ENCODE measurements at places on chromosomes 3 and 15.

GRCh38 chr3:136078421-136079364 lies 113.2 kb downstream of the PPP2R3A start:
- DNase-seq = peak; percentile 7

DNA sequence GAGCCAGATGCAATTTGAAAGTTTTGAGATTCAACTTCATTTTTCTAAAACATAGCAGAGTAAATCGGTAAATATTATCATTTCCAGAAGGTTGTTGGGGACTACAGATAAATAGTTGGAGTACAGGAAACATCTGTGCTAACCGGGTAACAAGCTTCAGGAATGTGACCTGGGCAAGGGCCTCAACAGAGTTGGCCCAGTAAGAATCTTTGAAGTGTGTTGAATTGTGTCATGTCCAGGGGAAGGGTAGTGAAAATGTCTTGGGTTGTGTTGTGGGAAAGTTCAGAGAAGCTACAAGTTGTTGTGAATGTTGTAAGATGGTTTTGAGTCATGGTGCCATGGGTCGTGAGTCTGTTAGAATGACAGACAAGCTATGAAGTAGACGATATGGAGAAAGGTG lies 35.7 kb downstream of the SQOR start:
- DNase-seq = no peak

DNA sequence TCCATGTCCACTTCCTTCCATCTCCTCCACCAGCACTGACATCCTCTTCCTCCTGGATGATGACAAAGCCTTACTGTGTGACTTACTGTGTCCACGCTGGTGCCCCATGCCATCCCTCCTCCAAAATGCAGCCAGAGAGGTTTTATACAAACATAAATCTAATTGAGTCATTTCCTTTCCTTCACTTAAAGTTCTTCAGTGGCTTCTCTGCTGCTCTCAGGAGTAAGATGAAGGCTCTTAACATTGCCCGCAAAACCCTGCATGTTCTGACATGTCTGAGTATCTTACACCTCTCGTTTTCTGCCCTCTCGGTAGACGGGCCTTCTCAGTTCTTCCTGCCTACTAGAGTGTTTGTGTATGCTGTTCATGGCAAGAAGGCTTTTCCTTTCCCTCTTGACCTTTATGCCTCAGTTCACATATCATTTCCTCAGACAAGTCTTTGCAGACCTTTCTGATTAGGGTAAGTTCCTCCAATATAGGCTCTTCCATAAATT lies 175.5 kb downstream of the CFAP20DC start:
- DNase-seq = no peak

DNA sequence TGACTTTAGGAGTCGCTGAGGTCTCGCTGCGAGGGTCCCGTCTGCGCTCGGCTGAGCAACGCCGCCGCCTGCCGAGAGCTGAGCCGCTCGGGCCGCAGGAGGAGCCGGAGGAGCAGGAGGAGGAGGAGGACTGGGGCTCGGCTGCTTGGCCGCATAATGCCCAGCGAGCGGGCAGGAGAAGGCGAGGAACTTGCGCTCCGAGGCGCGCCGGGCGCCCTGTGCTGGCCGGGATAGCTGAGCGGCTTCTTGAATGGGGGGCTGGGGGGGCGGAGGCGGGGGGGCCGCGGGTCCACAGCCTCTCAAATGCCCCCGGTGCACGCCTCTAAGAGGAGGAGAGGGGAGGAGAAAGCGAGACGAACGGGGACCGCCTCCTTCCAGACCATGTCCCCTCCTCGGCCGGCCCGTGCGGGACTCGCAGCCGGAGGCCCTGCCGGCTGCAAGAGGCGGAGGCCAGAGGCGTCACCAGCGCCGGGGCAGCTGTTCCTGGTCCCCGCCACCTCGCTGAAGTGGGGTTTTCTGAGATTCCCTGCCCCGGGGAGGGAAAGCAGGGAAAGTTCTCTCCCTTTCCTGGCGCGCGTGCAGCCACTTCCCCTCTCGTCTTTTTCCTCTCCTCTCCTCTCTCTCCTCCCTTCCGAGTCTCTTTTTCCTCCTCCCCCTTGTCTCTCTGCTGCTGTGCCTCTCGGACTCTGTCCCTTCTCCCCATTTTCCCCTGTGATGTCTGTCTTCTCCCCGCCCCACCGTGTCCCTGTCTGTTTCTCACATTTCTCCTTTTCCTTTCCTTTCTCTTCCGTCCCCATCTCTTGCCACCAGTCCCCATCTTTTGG lies at the start of gene ADAMTS9:
ADAMTS9 (minus strand) TSS at position 220 of the 824 bp plus-strand sequence. CDS start 343 bp downstream, outside the sequence.
- DNase-seq = peak; percentile 64

DNA sequence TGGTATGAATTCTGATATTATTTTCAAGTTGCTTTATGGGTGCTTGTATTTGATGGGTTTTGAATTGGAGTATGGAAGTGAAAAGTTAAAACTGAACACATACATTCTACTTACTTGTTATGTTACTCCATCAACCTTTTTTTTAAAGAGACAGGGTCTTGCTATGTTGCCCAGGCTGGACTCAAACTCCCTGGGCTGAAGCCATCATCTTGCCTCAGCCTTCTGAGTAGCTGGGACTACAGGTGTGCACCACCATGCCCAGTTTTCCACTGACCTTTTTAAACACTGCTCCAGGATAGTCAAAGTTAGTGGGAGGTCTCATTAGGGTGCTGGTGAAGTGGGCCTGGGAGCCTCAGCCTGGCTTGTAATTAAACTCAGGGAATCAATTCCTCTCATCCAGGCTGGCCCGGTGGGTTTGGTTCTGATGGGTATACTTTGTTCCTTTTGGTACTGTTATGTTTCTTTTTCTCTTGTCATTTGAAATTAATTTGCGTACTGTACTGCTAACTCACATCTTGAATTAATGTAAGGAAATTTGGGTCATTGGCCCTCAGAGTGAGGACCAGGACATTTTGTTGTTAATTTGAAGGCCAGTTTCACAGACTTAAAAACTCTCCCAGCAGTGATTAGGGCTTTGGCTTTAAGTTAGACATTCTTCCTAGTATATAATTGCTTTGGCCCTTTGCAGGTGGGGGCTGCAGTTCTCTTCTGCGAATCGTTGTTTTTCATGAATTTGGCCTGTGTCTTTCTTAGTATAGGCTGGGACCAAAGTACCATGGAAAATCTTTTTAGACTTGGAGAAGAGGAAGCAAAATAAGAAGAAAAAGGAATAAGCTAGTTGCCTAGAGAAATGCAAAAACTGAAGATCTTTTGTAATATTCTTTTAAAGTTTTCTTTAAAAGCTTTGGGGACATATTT lies 66.9 kb downstream of the FNDC3B start:
- DNase-seq = no peak

DNA sequence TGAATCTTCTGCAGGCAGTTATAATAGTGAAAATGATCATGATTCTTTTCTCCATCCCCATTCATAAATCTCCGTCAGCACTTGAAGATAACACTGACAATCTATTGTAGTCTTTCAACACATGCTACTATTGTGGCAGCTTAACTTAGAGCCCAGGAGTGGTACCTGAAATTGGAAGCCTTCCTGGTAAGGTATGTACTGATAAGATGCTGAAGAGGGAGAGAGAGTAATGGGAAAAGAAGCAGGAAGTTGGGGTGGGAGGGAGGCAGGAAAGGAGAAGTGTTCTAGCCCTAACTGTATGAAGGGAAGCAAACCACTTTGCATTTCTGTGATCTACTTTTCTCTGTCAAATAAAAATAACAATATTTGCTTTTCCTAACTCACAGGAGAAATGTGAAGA lies 197.4 kb upstream of the RORA start:
- no peak for DNase-seq

DNA sequence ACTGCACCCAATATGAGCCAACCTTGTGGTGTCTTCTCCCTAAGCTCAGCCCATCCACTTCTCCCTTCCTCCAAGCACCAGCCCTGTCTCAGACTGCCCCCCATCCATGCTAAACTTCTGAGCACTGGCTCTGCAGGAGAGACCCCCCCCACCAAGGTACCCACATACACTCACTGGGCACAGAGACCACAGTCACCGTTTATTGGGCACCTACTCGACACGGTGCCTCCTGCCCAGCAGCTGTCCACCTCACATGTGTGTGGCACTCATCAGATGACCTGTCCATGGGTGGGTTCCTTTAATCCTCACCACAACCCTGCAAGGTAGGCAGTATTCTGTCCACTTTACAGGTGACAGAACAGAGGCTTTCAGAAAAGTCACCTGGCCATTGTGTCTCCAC lies 22.3 kb upstream of the SFMBT1 start:
- no peak for DNase-seq

GRCh38 chr3:179450901-179451264 lies 387 bp downstream of the GNB4 start:
- DNase-seq = no peak

GRCh38 chr3:189013224-189013888 lies 158.4 kb upstream of the TPRG1 start:
- DNase-seq = no peak

DNA sequence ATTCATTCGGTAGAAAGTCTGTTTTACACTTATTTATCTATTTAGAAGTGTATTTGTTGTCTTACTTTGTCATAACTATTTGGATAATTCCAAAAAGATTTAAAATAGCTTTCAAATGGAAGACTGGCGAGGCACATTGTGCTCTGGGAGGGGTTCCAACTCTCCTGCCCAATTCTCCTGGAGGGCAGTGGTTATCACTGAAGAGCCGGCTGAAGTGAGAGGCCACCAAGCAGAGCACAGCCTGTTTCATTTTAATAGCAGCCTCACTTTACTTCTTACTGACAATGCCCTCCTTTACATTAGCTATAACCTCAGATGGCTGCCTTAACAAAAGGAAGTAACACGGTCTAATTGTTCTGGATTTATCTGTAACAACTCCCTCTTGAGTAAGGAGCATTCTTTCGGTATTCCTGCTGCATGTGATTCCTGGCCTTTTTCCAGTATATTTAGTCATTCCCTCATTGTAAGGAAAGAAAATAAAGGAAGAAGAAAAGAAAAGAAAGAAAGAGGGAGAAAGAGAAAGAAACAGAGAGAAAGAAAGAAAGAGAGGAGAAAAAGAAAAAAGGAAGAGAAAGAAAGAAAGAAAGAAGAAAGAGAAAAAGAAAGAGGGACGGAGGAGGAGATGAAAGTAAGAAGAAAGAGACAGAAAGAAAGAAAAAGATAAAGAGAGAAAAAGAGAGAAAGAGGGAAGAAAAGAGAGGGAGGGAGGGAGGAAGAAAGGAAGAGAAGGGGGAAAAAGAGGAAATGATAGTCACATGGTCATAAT lies 339.8 kb upstream of the WNT5A start:
- DNase-seq = no peak

GRCh38 chr15:58484791-58485600 lies 53.2 kb downstream of the LIPC start:
- DNase-seq = no peak

DNA sequence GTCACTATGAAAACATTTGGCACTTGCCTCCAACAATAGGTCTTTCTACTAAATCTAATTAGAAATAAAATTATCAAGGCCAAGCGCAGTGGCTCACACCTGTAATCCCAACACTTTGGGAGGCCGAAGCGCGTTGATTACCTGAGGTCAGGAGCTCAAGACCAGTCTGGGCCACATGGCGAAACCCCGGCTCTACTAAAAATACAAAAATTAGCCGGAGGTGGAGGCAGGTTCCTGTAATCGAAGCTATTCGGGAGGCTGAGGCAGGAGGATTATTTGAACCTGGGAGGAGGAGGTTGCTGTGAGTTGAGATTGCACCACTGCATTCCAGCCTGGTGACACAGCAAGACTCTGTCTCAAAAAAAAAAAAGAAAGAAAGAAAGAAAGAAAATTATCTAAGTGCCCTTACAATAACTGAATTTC lies 1.6 kb upstream of the PLD1 start:
- DNase-seq = no peak
